HCT116 (cell line): ENCODE measurements at places on chromosomes 6 and 20.

DNA sequence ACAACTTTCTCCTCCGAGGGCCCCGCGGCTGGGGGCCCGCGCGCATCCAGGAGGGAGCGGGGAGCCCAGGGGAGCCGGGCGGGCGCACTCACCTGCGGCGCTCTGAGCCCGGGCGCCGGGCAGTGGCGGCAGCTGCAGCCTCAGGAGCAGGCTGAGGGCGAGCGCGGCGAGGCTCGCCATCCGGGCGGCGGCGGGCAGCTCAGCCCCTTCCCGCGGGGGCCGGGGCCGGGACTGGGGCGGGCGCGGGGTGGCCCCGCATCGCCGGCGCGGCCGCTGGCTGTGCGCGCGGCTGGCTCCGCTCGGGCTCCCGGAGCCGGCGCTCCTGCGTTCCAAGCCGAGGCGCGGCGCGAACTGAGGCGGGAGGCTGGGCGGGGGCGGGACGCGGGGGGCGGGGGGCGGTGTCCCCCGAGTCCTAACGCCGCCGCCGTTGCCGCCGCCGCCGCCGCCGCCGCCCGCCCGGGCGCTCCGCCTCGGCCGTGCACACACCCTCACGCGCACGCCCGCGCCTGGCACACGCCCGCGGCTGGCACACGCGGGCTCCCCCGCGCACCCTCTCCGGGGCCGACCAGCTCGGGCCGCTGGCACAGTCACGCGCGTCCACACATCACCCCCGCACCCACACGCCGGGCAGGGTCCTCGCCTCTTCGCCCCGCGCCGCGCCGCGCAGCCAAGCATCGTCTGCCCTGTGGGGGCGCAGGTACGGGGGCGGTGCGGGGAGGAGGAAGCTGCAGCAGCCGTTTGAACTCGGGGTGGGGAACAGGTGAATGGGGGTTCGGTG, at the start of gene PTPRT:
PTPRT (minus strand) TSS at position 353 of the 778 bp plus-strand sequence; CDS start at position 180, 173 bp downstream.
- DNase-seq, result no peak

DNA sequence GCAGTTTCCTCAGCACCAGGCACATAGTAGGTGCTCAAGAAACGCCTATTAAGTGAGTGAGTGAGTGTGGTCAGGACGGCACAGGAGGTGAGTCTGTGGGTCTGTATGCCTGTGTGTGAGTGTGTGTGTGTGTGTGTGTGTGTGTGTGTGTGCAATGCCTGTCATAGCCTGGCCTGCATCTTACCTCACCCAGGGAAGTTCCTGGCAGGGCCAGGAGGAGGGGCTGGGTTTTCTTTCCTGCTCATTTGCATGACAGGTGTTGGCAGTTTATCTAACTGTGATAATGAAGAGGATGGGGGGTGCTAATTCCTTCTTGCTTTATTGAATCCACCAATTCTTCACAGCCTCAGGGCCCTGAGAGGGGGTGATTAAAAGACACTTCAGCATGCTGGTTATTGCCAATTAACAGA, 146.7 kb upstream of the MLN start:
- no peak for DNase-seq

GRCh38 chr6:1708122-1708521, 98.4 kb downstream of the FOXC1 start:
- DNase-seq, result no peak

DNA sequence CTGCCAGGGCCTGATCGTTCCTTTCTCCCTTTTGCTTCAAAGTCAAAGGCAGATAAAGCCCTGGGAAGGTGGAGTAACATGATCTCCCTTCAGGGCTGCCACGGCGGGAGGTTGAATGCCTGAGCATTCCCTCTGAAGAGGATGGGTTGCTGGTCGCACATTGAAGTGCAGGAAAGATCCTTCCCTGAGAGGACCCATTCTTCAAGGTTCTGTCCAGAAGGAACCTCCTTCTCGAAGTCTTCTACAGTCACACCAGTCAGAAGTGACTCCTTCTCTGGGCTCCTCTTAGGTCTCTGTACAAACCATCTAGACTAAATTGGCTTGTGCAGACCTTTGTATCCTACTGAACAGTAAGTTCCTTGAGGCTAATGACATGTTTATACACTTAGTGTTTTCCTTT, 192.6 kb upstream of the VGLL2 start:
- no peak for DNase-seq

DNA sequence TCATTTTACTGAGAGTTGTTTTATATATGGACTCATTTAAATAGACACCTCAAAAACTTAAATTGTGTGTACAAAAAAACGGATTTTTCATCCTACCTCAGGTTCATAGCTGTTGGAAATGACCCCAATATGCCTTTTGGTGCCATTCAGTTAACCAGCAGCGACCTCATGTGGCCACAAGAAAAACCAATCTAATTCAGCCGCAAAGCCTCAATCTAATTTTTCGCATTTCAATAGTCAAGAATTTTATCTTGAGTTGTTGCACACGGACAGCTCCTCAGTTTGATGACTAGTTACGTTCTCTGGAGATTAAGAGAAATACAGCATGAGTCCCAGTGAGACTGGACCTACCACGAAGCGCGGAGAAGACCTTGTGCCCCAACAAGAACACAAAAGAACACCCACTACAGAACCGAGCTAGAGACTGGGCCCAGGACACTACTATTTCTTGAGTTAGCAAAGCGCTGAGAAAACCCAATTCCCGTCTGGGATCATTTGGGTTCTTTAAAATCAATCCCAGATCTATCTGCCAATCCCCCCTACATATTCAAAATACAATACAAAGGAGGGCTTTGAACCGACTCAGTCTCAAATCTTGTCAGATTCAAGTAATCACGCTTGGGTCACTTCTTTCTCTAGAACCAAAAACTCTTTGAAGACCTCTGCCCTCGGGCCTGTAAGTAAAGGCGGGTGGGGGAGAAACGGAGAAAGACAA, 1.1 kb downstream of the TCP11 start:
- peak; percentile 50 for DNase-seq

GRCh38 chr6:124433387-124434160, 528.7 kb upstream of the RNF217 start:
- DNase-seq, result no peak

- no peak for DNase-seq
These were observed 116.5 kb upstream of the MAP3K7 start for GRCh38 chr6:90703336-90703735.

- no peak for DNase-seq
These were observed 149.8 kb downstream of the TTLL2 start for GRCh38 chr6:167474725-167475124.

DNA sequence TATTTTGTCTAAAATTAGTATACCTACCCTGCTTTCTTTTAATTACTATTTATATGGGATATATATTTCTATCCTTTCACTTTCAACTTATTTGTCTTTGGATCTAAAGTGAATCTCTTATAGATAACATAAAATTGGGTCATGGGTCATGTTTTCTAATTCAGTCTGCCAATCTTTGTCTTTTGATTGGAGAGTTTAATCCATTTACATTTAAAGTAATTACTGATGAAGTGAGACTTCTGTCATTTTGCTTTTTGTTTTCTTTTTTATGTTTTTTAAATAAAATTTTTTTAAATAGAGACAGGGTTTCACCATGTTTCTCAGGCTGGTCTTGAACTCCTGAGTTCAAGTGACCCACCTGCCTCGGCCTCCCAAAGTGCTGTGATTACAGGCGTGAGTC, 50.5 kb upstream of the PRDM1 start:
- DNase-seq, result no peak
